ENCODE measurements at places on chromosomes 3 and 15.

GRCh38 chr3:134903837-134904236, 108.8 kb downstream of the EPHB1 start:
- DNase-seq: no peak

- no peak for DNase-seq
Observed at GRCh38 chr3:165835431-165835830, 1.8 kb downstream of the BCHE start.

GRCh38 chr15:67033571-67034044, 31.8 kb upstream of the SMAD3 start:
- no peak for DNase-seq

DNA sequence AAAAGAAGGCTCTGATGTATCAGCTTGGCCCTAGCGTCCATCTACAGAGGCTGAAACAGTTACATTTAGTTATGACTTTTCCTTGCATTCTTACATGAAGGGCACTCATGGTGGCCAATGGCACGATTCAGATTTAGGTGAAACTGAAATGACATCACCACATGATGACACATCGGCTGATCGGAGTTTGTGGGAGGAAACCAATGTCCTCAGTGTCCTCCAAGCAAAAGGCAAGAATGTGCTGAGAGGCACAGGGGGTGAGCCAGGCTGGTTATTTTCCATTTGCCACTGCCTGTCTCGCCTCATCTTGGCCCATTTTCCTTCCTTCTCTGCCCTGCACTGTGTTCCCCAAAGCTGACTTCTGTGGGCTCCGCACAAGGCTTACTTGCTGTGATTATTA, 34.4 kb downstream of the TARS3 start:
- no peak for DNase-seq

DNA sequence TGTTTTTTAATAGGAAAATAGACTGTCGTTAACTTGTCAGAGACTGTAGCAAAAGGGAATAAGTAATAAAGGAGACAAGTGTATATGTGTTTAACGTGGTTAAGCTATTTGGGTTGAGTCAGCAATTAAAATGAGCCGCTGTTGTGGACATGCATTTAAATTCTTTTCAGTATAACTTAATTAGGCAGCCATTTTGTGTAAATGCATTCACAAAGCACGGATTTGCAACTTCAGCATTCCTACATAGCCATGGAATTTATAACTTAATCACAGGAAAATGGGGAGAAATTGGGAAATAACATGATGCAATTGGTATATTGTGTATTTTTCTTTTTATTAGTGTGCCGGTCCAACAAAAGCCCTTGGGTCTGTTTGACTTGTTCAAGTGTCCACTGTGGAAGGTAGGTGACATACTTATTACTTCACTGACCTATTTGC, 27.9 kb downstream of the USP3 start:
- no peak for DNase-seq

GRCh38 chr3:191263365-191263764, 64.3 kb downstream of the OSTN start:
- DNase-seq: no peak

DNA sequence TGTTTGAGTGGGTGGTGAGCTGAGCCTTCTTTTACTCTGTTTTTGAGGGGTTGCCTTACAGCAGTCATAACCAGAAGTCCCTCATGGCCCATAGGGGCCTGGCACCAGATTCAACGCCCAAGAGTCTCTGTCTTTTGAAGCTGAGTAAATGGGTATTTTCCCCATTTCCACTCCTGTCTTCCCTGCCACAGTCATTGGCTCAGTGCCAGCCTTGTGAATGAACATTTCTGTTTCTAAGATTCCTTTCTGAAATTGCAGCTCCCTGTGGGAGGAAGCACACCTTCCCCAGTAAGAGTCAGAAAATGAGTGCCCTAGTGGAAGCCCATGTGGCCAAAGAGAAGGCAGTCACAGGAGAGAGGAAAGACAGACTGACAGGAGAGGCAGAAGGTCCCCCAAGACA, 43.7 kb upstream of the POLR2M start:
- DNase-seq: no peak

DNA sequence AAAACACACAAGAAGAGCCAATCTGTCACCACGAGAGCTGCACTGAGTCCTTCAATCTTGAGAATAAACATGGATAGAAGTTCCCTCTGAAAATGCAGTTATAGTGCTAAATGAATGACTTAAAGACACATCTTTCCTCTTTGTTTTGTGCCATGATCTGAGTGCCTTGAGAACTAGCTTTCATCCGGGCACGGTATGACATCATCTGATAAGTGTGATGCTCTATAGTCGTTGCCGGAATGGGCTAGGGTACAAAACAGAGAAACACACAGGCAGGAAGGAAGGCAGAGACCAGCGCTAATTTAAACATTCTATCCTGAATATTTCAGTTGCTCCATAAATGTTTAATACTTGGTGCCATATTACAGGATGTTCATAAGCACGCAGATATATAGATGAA, 146.5 kb downstream of the TNIK start:
- DNase-seq: no peak

DNA sequence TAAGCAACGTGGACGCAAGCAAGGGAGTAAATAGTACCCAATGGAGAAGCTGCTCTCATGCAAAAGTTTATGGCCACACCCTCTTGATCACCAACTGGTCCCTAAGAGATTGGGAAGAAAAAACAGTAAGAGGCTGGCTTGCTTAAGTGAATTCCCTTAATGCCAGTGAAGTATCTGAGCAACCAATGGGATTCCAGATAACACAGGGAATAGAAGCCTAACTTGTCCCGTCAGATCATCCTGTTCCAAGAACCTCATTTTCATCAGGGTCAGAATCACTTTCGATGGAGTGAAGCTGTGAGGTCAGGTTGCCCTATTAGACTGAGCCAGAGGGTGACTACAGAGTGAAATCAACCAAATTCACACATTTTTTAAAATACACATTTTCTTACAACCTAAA, 104.3 kb downstream of the CD47 start:
- no peak for DNase-seq
